Upper lobe of right lung (tissue), 1 donor: ENCODE measurements at places on chromosomes 7 and 10. TPM values are rescaled to one million over a fixed set of nuclear protein-coding genes. Genes with fewer than 3 reads are reported as not detected.
A peak's percentile ranks its signal among the peaks of the same experiment; 100 is the strongest.

Gene BTBD16
- total RNA-seq = 0.35 TPM

DNA sequence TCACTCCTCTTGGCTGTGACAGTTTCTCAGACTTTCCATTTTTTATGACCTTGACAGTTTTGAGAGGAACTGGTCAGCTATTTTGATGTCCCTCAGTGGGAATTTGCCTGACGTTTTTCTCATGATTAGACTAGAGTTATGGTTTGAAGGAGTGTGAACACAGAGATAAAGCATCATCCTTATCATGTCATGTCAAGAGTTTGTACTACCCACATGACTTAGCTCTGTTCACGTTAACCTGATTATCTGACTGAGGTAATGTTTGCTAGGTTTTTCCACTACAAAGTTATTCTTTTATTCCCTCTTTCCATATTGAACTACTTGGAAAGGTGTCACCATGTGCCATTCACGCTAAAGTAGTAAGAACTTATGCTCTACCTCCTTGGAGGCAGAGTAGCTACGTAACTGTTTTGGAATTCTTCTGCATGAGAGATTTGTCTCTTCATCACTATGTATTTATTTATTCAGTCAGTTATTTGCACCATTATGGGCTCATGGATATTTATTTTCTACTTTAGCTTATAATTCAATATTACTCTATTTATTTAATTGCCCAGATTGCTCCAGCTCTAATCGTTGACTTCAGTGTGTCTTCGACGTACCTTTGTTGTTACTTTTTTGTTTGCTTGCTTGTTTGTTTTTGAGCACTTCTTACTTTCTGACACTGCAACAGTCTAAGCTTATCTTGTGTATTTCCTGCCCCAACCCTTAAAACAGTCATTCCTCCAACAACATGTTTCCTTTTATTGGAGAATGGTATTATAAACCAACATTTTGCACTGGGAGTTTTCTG, 50.4 kb downstream of the CPED1 start:
- no peak overlapping the region for H3K4me3 ChIP-seq
- no peaks in the 10 kb centered on the region for H3K36me3 ChIP-seq
- DNase-seq = no peak
- peaks cover 6% of the 10 kb centered on the region for H3K4me1 ChIP-seq
- H3K27ac ChIP-seq = no peak overlapping the region

DNA sequence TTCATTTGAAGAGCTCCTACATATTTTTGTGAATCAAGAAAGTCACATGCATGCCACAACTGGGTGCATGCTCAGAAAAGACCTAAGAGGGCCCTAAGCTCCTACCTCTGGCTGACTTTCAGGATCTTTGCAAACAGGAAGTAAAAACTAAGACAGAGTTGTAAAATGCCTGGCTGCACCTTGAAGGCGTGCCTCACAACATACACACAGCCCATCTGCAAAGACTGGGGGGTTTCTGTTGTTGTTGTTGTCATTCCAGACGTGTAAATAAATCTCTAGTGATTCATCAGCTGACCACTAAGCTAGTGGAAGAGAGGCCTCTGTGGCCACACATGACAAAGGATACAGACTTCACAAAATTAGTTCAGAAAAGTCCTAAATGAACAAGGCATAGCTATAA, 31.8 kb downstream of the SMURF1 start:
- no peak overlapping the region for H3K27ac ChIP-seq
- peaks cover 52% of the 10 kb centered on the region for H3K4me1 ChIP-seq
- no peak for DNase-seq
- no peaks in the 10 kb centered on the region for H3K27me3 ChIP-seq
- no peak overlapping the region for H3K4me3 ChIP-seq
- no peaks in the 10 kb centered on the region for H3K36me3 ChIP-seq

GRCh38 chr7:33190688-33191304, 61.4 kb downstream of the BBS9 start:
- H3K4me3 ChIP-seq = no peak overlapping the region
- DNase-seq = no peak
- H3K27me3 ChIP-seq = no peaks in the 10 kb centered on the region
- H3K27ac ChIP-seq = no peak overlapping the region
- H3K4me1 ChIP-seq = peaks cover 2% of the 10 kb centered on the region

DNA sequence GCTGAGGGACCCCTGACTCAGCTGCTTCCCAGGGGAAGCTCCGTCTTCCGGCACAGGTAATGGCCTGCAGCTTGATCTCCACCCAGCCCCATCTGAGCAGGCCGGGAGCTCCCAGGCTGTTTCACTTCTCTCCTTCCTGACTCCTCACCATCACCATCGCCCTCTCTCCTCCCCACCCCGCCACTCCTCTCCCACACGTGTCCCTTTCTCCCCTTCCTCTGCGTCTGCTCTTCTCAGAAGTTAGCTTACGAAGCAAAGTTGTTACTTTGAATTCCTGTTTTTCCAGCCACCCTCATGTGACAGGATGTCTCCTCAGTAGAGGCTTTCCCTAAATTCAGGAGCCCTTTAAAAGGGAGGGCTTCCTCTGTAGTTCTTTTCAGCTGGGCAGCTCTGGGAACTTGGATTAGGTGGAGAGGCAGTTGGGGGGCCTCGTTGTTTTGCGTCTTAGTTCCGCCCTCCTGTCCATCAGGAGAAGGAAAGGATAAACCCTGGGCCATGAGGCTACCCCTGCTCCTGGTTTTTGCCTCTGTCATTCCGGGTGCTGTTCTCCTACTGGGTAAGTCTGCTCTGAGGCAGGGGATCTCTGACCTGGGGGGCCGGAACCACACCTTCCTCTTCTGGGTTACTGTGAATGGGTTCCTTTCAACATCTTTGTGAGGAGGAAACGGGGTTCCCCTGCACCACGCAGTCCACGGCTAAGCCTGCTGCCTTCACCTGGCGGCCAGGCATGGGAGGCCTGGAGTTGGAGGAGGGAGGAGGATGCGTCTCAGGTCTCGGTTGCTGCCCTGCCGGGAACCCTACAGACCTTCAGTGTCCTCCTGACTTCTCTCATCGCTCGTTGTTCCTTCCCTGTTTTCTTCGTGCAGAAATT, at the start of gene MRC1:
MRC1 (plus strand) TSS at position 378 of the 871 bp plus-strand sequence; CDS start at position 496, 118 bp downstream.
- DNase-seq = peak; percentile 74
- no peaks in the 10 kb centered on the region for H3K36me3 ChIP-seq
- H3K27me3 ChIP-seq = no peaks in the 10 kb centered on the region
- no peaks in the 10 kb centered on the region for H3K4me1 ChIP-seq

DNA sequence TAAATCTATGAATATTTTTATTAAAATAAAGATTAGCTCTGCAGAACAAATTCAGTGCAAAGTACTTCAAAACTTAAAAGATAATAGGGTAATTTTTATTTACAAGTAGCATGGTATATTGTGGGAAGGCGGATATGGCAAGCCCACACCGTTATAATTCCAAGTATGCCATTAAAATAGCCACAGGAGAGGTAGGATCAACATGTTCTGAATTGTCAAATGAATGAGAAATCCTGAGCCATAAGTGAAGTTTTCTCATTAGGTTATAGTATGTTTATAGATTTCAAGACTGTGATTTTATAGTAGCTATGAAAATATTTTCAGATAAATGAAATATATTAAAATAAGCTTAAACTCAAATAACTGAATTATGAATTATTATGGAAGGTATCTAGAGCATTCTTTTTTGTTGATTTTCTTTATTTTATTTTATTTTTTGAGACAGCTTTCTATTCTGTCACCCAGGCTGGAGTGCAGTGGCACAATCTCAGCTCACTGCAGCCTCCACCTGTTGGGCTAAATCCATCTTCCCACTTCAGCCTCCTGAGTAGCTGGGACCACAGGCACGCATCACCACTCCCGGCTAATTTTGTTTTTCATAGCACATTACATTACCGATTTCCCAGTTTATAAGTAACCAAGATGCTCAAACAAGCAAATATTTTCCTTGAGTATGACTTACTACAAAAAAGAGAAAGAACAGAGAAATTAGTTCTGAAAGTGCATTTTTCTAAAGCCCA, 956.6 kb downstream of the GATA3 start:
- H3K4me1 ChIP-seq = no peaks in the 10 kb centered on the region
- no peak overlapping the region for H3K4me3 ChIP-seq
- no peaks in the 10 kb centered on the region for H3K36me3 ChIP-seq
- DNase-seq = no peak

- no peaks in the 10 kb centered on the region for H3K27me3 ChIP-seq
- no peaks in the 10 kb centered on the region for H3K4me1 ChIP-seq
- no peak overlapping the region for H3K4me3 ChIP-seq
- no peak for DNase-seq
- H3K27ac ChIP-seq = no peak overlapping the region
- no peaks in the 10 kb centered on the region for H3K36me3 ChIP-seq
Measured at GRCh38 chr10:35854661-35855060, 212.6 kb upstream of the FZD8 start.

DNA sequence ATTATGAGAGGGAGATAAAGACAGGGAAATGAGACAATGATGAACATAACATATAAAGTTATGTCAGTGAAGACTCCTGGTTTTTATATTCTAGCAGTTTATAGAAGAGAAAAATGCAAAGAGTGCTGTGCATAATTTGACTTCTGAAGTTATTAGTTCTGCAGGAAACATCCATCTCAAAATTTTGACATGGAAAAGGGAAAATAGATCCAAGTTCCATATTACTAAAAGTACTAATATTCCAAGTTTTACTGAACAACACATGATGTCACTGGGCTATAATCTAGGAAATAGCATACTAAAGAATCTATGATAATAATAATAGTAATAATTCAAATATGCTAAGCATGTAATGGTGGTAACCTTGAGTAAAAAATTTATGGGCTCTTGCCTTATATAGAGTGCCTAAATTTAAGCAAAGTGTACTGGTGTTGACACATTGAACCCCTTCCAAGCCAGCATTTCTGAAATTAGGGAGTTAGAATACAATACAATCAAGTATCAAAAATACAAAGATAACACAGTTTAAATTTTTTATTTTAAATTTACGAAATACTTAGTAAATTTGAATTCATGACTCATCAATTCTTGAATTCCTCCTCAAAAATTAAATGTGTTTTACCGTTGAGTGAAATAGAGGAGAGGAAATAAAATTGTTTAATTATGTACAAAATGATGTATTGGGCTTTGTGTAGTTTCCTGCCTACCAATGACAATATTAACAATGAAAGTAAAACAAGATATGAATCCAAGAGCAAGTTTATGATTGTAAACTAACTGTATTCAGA, 102.8 kb upstream of the KCND2 start:
- no peaks in the 10 kb centered on the region for H3K36me3 ChIP-seq
- H3K4me3 ChIP-seq = no peak overlapping the region
- no peak overlapping the region for H3K27ac ChIP-seq
- DNase-seq = no peak
- no peaks in the 10 kb centered on the region for H3K4me1 ChIP-seq
